Osteoblast (primary cell): ENCODE measurements at places on chromosomes 4 and X. TPM values are rescaled to one million over a fixed set of nuclear protein-coding genes. Genes with fewer than 3 reads are reported as not detected.
A peak's percentile ranks its signal among the peaks of the same experiment; 100 is the strongest.

DNA sequence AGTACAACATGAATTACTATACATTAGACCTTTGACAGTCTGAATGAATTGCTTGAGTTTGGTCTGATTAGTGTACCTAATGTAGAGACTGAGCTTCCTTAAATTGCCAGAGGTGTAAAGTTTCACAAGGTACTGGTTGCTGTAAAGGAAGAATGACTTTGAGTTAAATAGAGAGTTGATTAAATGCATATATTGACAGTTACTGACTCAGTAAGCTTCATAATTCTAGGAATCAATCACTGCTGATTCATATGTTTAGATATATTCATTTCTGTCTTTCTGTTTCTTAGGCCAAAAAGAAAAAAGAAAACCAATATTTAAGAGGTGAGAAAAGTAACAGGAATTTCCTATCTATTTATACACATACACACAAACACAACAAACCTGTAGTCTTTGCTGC lies 16.2 kb upstream of the ART3 start:
- DNase-seq, result no peak

GRCh38 chr4:181030961-181031360 lies 1212.2 kb upstream of the TENM3 start:
- no peak for DNase-seq

- no peak for DNase-seq
These were observed 183.6 kb upstream of the ARSJ start for GRCh38 chr4:114163051-114163450.

GRCh38 chr4:120672076-120672475 lies 250.4 kb downstream of the PRDM5 start:
- DNase-seq, result no peak

- DNase-seq, result no peak
These were observed 51.3 kb downstream of the GPRIN3 start for GRCh38 chr4:89256203-89256800.

- DNase-seq, result no peak
These were observed 123.5 kb downstream of the PTPN13 start for GRCh38 chr4:86717651-86718050.

GRCh38 chr4:107837317-107837716 lies 12.6 kb downstream of the SGMS2 start:
- DNase-seq, result no peak

GRCh38 chr4:161178310-161178709 lies 985.5 kb downstream of the FSTL5 start:
- DNase-seq, result no peak

DNA sequence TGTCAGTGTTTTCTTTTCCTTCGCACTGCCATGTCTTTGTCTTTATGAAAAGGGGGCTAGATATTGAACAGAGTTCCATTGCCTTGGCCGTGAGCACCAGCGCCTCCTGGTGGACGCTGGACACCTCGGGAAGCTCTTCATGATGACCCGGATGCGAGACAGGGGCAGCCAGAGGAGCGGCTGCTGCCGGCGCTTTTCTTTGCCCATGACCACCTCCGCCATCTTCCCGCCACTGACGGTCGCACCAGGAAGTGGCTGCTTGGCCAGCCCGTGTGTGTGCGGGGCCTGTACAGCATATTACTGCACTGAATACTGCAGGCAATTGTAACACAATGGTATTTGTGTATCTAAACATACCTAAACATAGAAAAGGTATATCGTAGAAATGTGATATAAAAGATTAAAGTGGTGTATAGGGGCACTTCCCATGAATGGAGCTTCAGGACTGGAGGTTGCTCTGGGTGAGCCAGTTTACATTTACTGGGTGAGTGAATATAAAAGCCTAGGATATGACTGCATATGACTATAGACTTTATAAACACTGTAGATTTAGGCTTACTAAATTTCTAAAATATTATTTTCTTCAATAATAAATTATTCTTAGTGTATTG lies 15.8 kb upstream of the GRIA2 start:
- no peak for DNase-seq

- no peak for DNase-seq
These were observed 58.4 kb upstream of the COX18 start for GRCh38 chr4:73127839-73128453.

- no peak for DNase-seq
These were observed 149.6 kb upstream of the CTSO start for GRCh38 chr4:156103311-156103710.

DNA sequence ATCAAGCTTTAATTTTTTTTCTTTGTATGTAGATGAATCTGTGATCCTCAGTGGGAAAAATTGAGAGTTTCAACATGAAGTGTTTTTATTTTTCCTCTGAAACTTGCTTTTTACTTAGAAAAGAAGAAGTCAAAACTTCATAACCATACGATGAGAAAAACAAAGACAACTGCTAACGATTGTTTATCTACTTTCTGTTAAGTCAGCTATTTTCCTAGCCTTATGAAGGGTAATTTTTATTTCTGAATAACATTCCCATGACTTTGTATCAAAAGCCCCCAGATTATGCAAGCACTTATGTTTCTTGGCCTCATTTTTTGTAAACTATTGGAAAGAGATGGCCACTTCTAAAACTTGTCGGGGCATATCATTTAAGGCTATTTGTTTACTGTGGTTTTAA lies 645.1 kb upstream of the PRKX start:
- DNase-seq, result no peak

DNA sequence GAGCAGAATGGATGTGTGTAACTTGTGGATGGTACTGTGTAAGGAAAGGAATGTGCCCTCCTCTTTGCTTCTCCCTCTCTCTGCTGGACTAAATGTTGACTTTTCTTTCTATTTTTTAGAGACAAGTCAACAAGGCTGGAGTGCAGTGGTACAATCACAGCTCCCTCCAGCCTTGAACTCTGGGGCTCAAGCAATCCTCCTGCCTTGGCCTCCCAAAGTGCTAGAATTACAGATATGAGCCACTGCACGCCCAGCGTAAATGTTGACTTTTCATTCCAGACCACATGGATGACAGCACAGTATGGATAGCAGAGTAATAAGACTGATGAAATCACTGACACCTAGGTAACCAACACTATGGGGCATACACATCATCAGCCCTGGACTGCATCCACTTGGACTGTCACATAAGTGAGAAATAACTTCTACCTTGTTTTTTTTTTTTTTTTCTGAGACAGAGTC lies 5.1 kb upstream of the RPS3A start:
- no peak for DNase-seq

DNA sequence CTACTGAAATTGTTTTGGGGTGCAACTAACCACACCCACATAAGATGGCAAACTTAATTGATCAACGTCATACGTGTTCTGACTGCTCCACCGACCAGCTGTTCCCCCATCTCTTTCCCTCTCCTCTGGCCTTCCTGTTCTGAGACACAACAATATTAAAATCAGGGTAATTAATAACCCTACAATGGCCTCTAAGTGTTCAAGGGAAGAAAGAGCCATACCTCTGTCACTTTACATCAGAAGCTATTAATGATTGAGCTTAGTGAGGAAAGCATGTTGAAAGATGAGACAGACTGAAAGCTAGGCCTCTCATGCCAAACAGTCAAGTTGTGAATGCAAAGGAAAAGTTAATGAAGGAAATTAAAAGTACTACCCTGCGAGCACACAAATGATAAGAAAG lies 173.9 kb upstream of the FTHL17 start:
- no peak for DNase-seq

DNA sequence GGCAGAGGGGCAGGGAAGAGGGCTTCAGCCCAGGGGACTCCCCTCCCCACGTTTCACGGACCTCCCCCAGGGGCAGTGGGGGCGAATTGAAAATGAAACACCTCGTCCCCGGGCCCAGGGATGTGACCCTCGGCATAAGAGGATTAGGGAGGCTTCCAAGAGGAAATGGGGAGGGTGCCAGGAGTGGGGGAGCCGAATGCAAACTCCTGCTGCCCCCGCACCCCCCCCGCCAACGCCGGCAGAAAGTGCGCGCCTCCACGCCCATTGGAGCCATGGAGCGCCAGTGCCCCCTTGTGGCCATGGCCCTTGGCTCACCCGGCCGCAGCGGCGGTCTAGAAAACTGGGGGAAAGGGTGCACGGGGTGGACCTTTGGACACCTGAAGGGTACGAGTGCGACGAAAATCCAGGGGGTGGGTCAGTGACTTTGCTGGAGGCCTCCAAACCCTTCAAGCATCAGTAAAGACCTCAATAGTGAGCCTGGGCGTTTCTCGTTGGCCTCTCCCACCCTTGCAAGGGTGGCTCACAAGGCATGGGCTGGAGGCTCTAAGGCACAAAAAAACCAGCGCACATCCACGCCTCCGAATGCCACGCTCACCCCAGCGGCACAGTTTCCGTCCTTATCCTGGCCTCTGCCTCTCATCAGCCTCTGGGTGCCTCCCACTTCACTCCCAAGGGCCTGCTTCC lies 120.8 kb upstream of the PJA1 start:
- DNase-seq, result peak; percentile 90

DNA sequence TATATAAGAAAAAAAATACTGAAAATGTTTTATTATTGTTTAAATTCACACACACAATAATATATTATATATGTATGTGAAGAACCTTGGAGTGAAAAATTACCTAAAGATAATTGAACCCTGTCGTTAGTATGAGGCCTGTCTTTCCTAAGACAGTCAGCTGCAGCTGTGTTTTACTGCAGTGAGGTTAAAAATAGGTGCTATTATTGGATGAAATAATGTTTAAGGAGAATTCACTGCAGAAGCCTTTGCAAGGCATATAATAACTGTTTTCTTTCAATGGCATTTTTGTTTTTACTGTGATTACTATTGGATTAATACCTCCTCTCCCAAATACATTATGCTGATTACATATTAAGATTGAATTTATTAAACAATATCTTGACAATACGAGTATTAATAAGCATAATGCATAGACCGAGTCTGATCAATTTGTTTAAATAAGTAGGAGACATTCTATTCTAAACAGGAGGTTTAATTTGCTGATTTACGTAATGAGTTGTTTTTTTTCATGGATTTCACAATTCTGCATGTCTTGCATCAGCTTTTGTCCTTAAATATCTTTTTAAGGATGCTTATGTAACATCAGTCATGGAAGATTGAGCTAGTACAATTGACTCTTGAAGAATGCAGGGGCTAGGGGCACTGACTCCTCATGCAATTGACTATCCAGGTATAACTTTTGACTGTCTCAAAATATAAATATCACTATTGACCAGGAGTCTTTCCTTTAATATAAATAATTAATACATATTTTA lies 1181.1 kb upstream of the PCDH7 start:
- DNase-seq, result no peak

TLR1 gene
- 2.4 and 3.3 TPM in 2 replicates for total RNA-seq

HDAC6 gene
- 30.1 and 30.4 TPM in 2 replicates for total RNA-seq

SLITRK4 gene
- 0.29 and 0.36 TPM in 2 replicates for total RNA-seq

HTT gene
- total RNA-seq, result 44.5 and 65.1 TPM in 2 replicates

TEX13B gene
- total RNA-seq, result not detected in 2 replicates

SH3TC1 gene
- total RNA-seq, result 3.5 and 3.6 TPM in 2 replicates

SPANXA2 gene
- total RNA-seq, result 0.29 TPM in 1 of 2 replicates, not detected in the other

NPY2R gene
- under 0.01 and 0.36 TPM in 2 replicates for total RNA-seq

MAGEA6 gene
- total RNA-seq, result not detected in 2 replicates

DDX53 gene
- total RNA-seq, result not detected in 2 replicates

ADAM29 gene
- not detected in 2 replicates for total RNA-seq

VAMP7 gene
- total RNA-seq, result 49.9 and 50.4 TPM in 2 replicates

TNIP3 gene
- 0.59 and 0.72 TPM in 2 replicates for total RNA-seq
